CD4-positive, alpha-beta T cell treated with Interferon gamma for 1 hour (primary cell): ENCODE measurements at places on chromosomes 6 and 20.

DNA sequence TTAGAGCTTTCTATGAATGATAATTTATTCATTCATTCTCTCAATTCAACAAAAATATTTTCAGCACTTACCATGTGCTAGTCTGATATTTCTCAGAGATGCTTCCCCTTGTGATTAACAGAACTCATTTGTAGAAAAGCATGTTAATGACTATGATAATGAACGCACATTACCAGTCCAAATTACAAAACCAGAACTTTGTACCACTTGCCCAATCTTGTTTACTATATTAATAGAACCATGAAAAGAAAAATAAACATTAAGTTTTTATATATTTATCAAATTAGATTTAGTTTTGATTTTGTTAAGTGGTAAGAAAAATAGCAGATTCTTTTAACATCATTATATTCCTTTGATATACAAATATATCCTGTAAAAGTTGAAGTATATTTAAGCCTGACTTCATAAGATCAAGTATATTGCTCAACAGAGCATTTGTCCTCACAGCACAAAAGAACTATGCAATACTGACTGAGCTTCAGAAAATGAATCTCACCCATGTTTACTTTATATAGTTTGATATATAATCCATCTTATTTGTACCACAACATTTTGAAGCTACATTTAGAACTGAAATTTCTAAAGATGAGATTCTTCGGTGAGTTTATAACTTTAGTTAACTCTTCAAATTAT lies 48.9 kb downstream of the TMEM244 start:
- no peak for DNase-seq

- no peak for DNase-seq
Observed at GRCh38 chr6:19664878-19665612, 172.1 kb upstream of the ID4 start.

DNA sequence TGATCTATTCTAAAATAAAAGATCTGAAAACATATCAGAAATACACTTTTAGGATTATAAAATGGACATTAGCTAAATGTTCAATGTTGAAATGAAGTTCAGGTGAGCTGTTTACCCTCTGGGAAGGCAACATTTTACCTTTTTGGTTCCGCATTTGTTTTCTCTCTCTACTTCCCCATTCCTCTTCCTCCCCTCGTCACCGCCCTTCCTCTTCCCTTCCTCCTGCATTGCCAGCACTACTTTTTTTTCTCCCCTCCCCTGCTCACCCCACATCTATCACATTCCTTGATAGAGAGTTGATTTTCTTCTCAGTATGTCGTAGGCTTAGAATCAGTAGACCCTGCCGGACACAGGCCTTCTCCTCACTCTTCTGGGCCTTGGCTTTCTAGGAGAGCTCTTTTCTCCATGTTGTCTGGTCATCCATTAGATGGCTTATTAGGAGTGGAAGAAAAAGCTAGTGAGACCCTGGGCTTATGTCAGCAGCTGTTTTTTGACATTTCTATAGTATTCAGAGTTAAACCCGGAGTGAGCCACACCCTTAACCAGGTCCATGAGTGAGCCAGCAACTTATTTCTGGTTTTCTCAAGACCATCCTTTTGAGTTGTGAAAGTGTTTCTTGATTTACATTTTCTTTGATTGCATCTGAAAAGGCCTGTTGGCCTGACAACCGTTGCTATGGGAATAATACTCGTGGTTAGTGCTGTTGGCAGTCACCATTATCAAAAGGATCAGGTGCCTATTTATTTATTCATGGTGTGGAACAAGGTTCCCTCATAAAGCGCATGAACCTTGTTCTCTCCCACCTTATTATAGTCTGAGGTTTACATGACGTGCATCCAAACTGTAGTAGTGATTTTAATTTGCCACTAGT lies 90.9 kb downstream of the DTD1 start:
- DNase-seq, result peak; percentile 22

- no peak for DNase-seq
Observed at GRCh38 chr6:148888856-148889255, 142.0 kb downstream of the UST start.

DNA sequence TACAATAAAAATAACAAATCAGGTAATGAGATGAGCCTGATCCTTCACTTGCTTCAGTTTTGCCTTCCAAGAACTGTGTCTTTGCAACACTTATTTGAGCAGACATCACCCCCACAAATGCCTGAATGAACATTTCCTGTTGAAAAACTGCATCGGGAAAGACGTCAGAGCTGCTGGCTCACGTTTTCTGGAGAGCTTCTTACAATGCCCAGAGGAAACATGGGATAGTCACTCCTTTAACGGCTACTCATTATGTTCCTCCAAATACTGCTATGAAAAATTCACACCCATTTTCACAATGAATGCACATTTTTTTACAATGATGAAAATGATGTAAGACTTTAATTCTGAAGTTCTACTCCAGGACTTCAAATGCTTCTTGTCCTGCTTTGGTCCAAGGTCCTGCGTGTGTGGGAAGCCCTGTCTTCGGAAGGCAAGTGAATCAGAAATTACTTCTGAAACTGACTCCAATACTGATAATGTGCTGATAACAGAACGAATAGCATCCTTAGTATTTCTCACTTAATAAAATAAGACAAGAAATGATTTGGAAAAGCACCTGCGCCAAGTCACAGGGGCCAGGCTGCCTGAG lies 238.0 kb downstream of the ANKRD60 start:
- DNase-seq, result no peak

DNA sequence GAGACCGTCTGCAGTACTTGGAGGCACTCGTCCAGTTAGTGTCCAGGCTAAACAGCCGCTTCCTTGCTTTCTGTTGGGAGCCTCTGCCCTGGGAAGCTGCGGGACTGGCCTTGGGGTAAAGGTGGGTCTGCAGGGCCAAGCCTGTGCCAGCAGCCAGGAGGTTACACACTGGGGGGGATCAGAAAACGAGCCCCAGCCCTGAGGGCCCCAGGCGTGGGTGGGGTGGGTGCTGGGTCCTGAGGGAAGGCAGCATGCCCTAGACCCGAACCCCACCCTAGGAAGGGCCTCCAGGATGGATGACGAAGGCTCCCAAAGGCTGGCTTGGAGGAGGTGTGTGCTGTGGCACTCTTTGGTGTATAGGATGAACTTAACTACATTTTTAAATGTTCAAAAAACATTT lies 335.2 kb downstream of the ZFAND3 start:
- DNase-seq, result no peak
